ENCODE measurements at places on chromosomes 12 and 14.

DNA sequence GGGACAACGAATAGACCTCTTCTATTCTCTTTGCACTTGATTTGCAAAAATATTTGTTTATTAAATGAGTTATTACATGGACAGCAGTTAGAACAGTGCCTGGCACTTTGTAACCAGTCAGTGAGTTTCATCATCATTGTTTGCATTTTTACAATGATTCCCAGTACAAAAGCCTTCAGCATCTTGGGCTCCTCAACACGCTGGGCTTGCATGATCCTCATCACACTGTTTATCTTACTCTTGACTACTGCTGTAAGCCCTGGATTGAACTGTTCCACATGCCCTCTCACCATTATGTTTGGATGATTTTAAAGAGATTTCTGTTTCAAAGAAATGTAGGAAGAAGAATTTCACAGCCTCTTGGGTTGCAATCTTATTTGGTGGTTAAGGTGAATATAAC lies 204.3 kb downstream of the PELI2 start:
- DNase-seq = no peak

- no peak for DNase-seq
Measured at GRCh38 chr12:34249271-34249670, 227.0 kb downstream of the ALG10 start.

- no peak for DNase-seq
Measured at GRCh38 chr14:22978487-22978837, 3.9 kb downstream of the AJUBA start.

GRCh38 chr12:100337727-100338126 lies 19.1 kb upstream of the SLC17A8 start:
- no peak for DNase-seq

GRCh38 chr14:65349100-65349499 lies 63.4 kb upstream of the FUT8 start:
- DNase-seq = no peak

DNA sequence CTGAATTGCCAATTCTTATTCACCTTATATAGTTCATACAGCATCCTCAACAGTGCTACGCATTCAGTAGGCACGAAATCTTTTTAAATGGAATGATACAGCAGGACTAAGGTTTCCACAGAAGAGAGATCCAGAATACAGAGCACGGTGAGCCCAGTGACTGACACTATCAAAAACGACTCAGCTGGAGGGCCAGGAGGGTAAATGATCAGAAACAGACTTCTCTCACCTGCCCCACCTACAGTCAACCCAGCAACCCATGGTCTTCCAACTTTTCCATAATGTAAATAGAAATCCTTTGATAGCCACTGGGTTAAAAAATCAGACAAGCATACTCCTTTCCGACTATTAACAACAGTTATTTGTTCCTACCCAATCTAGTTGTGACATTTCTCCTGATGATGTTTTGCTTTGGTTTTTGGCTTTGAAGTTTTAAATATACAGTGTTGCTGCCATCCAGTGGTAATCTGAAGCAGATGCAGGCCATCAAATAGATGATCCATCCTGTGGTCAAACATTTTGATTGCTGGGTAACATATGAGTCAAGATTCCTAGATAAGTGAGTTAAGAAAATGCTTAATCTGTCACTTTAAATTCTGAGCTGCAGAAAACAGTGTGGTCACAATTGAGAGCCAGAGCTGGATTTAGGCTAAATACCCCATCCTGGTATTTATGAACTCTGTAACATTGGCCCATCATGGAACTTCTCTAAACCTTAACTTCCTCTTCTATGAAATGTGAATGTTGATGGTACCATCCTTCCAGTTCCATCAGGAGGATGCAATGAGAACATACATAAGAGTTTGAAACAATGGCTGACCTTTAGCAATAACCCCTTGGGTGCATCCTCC lies 42.0 kb downstream of the GPHB5 start:
- DNase-seq = no peak

- DNase-seq = no peak
Measured at GRCh38 chr12:117241697-117242096, 51.4 kb upstream of the FBXO21 start.

DNA sequence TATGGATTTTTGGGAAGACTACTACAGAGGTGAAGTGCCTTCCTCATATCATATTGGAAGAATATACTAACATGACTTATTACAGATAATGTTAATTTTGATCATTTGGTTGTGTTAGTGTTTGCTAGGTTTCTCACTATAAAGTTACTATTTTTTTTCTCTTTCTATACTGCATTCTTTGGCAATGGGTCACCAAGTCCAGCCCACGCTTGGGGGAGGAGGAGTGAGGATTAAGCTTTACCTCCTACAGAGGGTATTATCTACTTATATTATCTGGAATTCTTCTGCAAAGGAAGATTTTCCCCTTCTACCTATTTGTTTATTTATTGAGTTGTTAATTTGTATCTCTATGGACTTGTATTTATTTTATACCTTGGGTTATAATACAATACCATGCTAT lies 31.5 kb downstream of the SCN8A start:
- no peak for DNase-seq

- no peak for DNase-seq
Measured at GRCh38 chr14:71764701-71765382, 167.4 kb upstream of the RGS6 start.

DNA sequence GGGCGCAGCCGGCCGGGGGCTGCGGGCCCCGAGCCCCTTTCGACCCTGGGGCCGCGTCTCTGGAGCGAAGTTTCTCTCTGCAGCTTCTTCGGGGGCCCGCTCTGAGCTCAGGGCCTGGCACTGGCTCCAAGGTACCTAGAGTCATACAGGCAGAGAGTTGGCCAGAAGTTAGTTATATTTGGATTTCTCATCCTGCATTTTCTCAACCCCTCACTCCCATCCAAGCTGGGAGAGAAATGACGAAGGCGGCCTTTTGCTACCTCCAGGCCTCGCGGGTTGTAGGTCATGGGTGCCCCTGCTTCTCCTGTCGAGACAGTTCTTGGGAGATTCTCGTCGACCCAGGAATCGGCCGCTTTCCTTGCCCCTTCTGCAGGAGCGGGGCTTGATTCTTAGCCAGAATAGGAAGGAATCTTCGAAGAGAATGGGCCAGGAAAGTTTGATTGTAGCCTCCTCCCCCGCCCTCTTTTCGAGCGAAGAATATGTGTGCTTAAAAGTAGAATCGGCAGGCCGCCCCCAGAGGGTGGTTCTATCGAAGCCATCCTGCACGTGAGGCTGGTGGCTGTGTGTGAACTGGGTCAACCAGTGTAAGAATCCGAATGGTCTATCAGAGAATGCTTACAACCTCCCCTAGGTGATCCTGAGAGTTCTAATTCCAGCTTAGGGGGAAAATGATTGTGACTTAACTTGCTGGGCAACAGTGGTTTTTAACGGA lies 785 bp downstream of the MLEC start:
- no peak for DNase-seq

DNA sequence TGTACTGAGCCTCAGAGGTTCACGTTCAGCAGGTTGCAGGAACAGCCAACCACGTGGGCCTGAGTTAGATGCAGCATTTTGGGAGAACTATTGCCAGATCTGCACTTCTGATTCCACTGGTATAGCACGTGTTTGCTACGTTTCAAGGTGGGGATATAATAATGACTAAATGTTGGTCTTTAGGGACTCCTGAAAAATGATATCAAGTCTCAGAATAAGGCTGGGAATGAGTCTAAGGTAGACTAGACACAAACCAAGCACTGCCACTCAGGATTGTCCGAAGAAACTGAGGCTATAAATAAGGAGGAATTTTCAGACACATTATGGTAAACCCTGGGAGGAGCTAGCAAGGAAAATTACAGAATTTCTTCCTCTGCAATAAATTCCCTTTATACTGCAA lies 98.1 kb downstream of the ESR2 start:
- DNase-seq = no peak

DNA sequence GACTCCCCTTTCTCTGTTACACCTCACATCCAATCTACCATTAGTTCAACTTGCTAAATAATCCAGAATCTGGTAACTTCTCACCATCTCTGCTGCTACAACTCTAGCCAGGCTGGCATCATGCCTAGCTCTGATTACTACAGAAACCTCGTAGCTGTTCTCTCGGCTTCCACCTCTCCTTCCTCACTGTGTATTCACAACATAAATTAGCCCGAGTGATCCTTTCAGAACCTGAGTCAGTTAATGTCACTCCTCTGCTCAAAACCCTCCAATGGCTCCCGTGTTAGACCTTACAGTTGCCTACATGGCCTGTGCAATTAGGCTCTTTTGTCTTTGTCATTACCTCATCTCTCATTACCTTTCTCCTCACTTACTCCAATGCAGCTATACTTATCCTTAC lies 139.4 kb downstream of the PDE3A start:
- no peak for DNase-seq

DNA sequence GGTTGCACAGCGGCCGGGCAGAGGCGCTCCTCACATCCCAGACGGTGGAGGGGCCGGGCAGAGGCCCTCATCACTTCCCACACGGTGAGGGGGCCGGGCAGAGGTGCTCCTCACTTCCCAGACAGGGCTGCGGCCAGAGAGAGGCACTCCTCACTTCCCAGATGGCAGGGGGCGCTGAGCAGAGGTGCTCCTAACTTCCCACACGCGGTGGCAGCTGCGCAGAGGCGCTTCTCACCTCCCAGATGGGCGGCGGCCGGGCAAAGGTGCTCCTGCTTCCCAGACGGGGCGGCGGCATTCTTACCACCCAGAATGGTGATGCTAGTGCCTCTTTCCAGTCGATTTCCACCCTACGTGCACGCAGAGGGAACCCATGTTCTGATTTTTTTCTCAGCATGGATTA lies 304.4 kb downstream of the RGS6 start:
- no peak for DNase-seq

GRCh38 chr12:1934068-1934467 lies 15.6 kb upstream of the CACNA2D4 start:
- no peak for DNase-seq

DNA sequence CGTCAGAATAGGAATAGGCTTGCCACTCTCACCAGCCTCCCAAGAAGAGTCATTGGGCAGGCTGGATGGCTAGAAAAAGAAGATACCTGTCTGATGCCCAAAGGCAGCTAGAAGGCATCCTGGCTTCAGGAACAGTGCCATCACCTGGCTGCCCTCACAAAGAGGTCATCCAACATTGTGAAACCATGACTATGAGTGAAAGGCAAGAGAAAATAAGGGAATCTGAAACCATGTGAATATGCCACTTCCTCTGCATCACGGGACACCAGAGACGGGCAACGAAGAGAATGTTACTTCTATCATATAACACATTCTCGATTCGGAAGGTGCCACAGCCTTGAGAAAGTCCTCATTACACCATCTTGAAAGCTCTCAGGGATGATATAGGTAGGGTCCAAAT lies 182.0 kb downstream of the DAD1 start:
- DNase-seq = no peak

DNA sequence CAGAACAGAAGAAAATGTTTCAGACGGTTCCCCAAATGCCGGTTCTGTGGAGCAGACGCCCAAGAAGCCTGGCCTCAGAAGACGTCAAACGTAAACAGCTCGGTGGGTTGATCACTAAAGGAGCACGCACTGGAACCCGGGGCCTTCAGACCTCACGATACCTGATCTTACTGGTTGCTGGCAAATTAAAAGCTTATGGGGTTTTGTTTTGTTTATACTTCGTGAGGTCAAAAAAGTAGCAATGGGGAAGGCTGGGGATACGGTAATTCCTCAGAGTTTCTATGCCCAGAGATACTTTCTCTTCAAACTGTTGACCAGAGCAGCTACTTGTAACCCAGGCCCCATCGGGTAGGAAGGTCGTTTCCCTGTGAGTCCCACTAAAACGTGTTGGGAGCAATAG lies 1.7 kb downstream of the CDKN1B start:
- no peak for DNase-seq

- DNase-seq = no peak
Measured at GRCh38 chr12:4717806-4718205, 2.4 kb upstream of the GALNT8 start.

DNA sequence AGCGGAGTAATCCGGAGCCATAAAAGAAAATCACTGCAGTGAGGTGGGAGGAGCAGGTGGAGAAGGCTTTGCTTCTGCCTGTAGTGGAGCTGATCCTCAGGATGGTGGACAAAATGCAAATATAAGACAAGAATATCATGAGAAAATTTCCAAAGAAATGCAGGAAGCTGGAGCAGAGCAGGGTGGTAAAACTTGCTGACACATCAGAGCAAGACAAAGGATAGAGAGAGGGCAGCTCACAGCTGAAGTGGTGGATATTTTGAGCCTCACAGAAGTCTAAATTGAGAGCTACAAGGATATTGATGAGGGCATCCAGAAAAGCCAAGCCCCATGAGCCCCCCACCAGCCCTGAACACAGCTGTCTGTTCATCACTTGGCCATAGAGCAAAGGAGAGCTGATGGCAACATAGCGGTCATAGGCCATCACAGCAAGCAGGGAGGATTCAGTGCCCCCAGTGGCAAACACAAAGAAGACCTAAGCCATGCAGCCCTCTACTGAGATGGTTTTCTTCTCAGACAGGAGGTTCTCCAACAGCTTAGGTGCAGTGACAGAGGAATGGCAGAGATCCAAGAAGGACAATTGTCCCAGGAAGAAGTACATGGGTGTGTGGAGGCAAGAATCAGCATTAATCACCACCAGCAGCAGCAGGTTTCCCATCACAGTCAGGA lies 30.0 kb upstream of the ANP32D start:
- DNase-seq = no peak

- no peak for DNase-seq
Measured at GRCh38 chr14:93269341-93270068, 62.4 kb downstream of the UBR7 start.

DNA sequence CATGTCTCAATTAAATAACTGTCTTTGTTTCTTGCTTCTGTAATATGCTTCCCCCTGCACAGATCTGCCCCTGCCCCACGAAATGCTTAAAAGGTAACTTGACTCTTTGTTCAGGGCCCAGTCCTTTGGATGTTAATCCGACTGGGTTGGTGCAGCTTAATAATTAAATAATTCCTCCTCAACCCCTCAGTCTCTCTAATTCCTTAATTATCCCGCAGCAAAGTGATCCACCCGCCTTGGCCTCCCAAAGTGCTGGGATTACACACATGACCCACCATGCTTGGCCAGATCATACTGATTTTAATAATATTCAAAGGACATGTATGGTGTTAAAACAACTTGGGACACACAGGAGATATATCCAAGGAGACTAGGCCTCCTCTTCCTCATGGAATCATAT lies 18.2 kb upstream of the ANAPC7 start:
- DNase-seq = no peak

DNA sequence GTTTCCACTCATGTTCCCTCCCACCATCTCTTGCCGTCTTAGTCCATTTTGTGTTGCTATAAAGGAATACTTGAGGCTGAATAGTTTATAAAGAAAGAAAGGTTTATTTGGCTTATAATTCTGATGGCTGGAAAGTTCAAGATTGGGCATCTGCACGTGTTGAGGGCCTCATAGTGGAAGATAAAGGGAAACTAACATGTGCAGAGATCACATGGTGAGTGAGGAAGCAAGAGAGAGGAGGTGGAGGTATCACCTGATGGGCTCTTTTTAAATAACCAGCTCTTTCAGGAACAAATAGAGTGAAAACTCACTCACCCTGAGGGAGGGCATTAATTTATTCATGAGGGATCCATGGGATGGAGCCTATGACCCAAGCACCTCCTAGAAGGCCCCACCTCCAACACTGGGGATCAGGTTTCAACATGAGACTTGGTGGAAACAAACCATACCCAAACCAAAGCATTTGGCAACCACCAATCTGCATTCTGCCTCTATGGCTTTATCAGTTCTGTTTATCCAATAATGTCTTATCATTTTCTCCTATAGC lies 29.5 kb downstream of the MYO1H start:
- no peak for DNase-seq
